ENCODE measurements at places on chromosomes 6 and 20. TPM values are rescaled to one million over a fixed set of nuclear protein-coding genes. Genes with fewer than 3 reads are reported as not detected.

AIG1 gene
- total RNA-seq: 24.2 TPM

DNA sequence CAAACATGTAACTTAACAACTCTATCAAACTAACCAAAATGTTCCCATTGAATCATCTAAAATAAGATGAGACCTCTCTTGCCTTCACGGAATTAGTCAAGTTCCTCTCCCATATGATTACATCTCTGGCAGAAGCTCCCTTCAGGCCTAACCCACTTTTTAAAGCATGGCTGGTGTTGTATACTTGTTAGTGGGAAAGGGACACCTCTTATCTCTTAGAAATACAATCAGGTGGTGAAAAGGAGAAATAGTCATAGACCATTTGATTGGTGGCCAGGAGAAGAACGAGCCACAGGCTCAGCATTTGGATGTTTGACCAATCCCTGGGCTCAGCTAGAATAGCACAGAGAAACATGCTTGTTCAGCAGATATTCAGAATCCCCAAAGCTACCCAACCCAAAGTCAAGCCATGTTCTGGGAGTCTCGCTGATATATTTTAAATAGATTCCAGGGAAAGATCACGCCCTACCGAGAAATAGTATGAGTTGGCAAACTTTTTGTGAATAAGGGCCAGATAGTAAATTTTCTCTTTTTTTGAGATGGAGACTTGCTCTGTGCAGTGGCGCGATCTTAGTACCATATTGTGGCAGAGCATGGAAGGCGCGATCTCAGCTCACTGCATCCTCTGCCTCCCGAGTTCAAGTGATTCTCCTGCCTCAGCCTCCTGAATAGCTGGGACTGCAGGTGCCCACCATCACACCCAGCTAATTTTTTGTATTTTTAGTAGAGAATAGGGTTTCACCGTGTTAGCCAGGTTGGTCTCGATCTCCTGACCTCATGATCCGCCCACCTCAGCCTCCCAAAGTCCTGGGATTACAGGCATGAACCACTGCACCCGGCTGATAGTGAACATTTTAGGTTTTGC lies 126.3 kb upstream of the MYLIP start:
- H3K36me3 ChIP-seq: no peaks in the 10 kb centered on the region
- H3K27me3 ChIP-seq: no peaks in the 10 kb centered on the region
- H3K4me1 ChIP-seq: no peaks in the 10 kb centered on the region
- H3K27ac ChIP-seq: no peak overlapping the region
- DNase-seq: no peak

DNA sequence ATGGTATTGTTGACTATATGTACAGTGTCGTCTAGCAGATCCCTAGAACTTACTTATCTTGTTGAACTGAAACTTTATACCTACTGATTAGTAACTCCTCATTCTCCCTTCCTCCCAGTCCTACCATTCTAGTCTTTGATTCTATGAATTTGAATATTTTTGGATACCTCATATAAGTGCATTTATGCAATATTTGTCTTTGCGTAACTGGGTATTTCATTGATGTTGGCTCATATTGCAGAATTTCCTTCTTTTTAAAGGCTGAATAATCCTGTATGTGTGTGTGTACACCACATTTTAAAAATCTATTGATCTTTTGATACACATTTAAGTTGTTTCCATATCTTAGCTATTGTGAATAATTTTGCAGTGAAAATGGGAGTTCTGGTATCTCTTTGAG lies 119.9 kb downstream of the SOX4 start:
- H3K27ac ChIP-seq: no peak overlapping the region
- H3K4me1 ChIP-seq: no peaks in the 10 kb centered on the region
- no peak for DNase-seq
- no peaks in the 10 kb centered on the region for H3K36me3 ChIP-seq
- H3K4me3 ChIP-seq: no peak overlapping the region
- H3K27me3 ChIP-seq: no peaks in the 10 kb centered on the region

DNA sequence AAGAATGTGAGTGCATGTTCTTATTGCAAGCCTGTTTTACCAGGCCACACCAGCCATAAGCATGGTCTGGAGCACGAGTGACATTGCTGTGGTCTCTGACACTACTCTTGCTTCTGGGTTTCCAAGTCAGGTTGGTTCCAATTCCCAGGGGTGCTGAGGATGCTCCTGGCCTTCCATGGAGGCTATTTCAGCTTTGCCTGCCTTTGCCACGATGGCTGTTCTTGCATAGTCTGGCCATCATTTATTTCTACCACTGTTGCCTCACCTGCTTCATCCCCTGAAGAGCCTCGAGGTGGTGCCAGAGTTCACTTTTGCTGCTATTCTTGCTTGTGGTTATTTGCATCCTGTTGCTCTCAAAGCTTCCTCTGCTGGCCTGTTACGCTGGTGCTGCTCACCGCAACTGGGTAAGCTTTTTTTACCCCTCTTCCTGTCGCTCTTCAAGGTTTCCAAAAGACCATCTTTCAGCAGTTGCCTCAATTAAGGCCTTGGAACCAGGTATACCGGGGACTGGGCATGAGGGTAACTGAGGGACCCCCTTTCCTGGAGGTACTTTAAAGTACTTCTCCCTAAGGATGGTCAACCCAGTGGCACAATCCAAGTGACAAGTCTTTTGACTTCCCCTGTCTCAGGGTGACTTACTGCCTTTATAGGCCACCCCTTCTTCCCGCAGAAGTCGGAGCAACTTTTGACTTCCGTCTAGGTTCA lies 64.5 kb downstream of the AKAP7 start:
- H3K27me3 ChIP-seq: no peaks in the 10 kb centered on the region
- H3K4me1 ChIP-seq: no peaks in the 10 kb centered on the region
- H3K4me3 ChIP-seq: no peak overlapping the region
- H3K27ac ChIP-seq: no peak overlapping the region

TAAR2 gene
- total RNA-seq: not detected

DNA sequence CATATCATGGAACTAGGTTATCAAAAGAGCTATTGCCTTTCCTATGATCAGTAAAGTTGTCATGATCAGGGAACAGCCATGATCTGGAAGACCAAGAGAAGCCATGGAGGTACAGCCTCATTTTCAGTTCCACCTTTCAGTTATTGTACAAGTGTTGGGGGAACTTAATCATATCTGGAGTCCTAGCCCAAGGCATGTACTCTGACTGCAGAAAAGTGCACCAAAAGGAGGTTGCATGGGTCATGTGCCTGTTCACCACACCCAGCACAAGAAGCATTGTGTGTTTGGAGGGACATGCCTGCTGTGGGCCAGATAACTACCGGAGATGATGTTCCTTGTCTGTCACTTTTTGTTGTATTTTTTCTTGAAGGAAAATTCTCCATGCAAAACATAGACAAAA lies 185.8 kb upstream of the MAN1A1 start:
- no peaks in the 10 kb centered on the region for H3K36me3 ChIP-seq
- no peaks in the 10 kb centered on the region for H3K4me1 ChIP-seq
- no peak for DNase-seq

GPR63 gene
- total RNA-seq: 0.96 TPM

DNA sequence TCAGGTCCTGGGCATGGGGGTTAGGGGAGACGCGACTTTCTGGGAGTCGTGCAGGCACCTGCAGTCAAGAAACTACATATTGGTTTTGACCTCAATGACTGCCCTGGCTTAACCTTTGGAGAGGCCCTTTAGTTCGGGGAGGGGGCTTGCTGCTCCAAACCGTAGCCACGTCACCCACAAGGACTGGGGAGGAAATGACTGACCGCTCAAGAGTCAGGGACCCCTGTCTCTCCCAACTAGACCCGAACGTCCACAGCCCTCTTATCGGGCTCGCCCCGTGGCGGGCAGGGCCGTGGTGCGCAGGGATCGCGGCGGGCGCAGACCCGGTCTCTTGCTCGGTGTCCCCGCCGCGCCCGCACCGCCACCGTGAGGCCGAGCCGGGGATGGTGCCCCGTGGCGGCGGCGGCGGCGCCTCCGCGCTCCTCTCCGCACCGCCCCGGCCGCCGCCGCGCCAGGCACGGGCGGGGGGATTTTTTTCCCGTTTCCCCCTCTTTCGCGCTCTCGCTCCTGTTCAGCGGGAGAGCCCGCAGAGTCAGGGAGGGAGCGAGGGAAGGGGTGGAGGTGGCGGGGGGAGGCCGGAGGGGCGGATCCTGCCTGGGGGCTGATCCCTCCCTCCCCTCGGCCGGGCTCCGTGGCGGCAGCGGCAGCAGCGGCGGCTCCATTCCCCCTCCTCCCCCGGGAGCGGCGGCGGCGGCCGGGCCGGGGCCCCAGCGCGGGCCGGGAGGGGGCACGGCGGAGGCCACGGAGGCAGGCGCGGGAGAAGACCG lies at the start of gene BRPF3:
BRPF3 (plus strand) TSS at position 632 of the 767 bp plus-strand sequence. CDS start 3,579 bp downstream, outside the sequence.
- H3K27ac ChIP-seq: peak within 1 kb of the TSS; percentile 85
- H3K4me3 ChIP-seq: peak within 1 kb of the TSS; percentile 53
- no peaks in the 10 kb centered on the region for H3K27me3 ChIP-seq
- peaks cover 10% of the 10 kb centered on the region for H3K36me3 ChIP-seq
- DNase-seq: peak; percentile 78
